ENCODE measurements at places on chromosomes 5 and 9.

DNA sequence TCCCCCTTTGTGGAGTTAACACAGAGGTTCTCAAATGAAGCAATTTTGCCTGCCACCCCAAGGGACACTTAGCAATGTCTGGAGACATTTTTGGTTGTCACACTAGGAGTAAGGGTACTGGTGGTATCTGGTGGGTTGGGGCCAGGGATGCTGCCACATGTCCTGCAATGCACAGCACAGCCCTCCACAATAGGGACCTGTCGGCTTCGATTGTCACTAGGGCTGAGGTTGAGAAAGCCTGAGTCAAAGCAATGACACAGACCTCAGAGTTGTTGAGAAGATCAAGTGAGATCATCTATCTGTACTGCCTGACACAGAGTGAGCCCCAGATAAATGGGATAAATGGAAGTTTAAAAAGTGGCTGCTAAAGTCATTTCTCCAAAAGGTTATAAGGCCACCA, 249.2 kb upstream of the KLF4 start:
- no peaks in the 10 kb centered on the region for H3K27me3 ChIP-seq
- peaks cover 5% of the 10 kb centered on the region for H3K4me1 ChIP-seq
- DNase-seq = no peak
- no peak overlapping the region for H3K4me3 ChIP-seq
- peak overlapping the region; percentile 58 for H3K27ac ChIP-seq

- H3K27ac ChIP-seq = no peak overlapping the region
- no peak overlapping the region for H3K4me3 ChIP-seq
- no peak for DNase-seq
- no peaks in the 10 kb centered on the region for H3K36me3 ChIP-seq
These were observed 1866.7 kb upstream of the C9orf72 start for GRCh38 chr9:29439961-29440360.

DNA sequence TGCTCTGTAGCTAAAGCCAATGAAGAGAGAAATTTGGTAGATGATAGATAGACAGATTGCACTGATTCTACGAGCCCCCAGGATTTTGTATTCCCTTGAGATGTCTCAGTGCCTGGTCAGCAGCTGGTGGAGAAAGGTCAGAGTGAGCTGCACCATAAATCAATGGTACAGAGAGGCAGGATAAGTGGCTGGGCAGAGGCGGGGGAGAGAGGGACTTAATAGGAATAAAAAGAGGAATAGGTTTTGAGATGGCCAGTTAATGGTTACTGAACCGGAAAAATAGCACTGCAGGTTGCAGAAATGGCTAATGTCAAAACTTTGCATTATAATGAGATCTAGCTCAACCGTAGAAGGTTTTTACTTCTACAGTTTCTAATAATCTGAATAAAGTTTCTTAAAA, 47.9 kb upstream of the SLC12A2 start:
- DNase-seq = no peak
- H3K27me3 ChIP-seq = no peaks in the 10 kb centered on the region
- H3K27ac ChIP-seq = no peak overlapping the region
- no peaks in the 10 kb centered on the region for H3K36me3 ChIP-seq
- H3K4me1 ChIP-seq = no peaks in the 10 kb centered on the region
- H3K4me3 ChIP-seq = no peak overlapping the region

GRCh38 chr5:56725711-56726411, 89.5 kb upstream of the MAP3K1 start:
- no peak overlapping the region for H3K4me3 ChIP-seq
- H3K36me3 ChIP-seq = no peaks in the 10 kb centered on the region
- no peaks in the 10 kb centered on the region for H3K4me1 ChIP-seq
- H3K27ac ChIP-seq = peak overlapping the region; percentile 20
- no peak for DNase-seq

DNA sequence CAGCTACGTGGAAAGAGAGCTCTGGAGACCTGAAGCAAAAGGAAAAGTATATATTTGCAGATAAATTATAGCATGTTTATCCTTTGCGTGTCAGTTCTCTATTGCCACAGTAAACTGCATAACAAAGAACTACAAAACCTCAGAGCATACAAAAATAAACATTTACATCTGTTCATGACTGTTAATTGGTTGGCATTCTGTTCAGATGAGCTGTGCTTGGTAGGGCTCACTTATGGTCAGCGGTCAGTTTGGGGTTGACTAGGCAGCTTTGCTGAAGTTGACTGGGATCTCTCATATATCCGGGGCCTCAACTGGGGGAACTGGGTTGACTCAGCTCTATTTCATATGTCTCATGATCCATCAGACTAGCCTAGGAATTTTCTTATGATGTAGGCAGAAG, 257.7 kb downstream of the TLE1 start:
- H3K4me1 ChIP-seq = no peaks in the 10 kb centered on the region
- no peak for DNase-seq
- H3K4me3 ChIP-seq = no peak overlapping the region
- H3K36me3 ChIP-seq = no peaks in the 10 kb centered on the region
- H3K27ac ChIP-seq = no peak overlapping the region

DNA sequence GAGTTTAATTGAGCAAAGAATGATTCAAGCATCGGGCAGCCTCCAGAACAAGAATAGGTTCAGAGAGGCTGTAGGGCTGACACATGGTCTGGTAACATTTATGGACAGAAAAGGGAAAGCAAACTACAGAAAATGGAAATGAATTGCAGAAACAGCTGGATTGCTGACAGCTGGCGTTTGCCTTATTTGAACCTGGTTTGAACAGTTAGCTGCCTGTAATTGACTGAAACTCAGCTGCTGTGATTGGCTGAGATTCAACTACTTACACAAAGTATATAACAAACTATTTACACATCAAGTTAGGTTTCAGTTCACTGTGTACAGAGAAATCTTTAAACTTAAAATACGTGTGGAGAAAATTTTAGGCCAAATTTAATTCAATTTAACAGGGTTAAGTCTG, 441.7 kb downstream of the PRELID2 start:
- H3K27ac ChIP-seq = no peak overlapping the region
- no peaks in the 10 kb centered on the region for H3K4me1 ChIP-seq
- H3K27me3 ChIP-seq = no peaks in the 10 kb centered on the region
- no peaks in the 10 kb centered on the region for H3K36me3 ChIP-seq
- H3K4me3 ChIP-seq = no peak overlapping the region

GRCh38 chr9:30235068-30235467, 2149.4 kb upstream of the ACO1 start:
- H3K27ac ChIP-seq = no peak overlapping the region
- no peak for DNase-seq
- no peaks in the 10 kb centered on the region for H3K27me3 ChIP-seq
- no peak overlapping the region for H3K4me3 ChIP-seq
- H3K4me1 ChIP-seq = no peaks in the 10 kb centered on the region

DNA sequence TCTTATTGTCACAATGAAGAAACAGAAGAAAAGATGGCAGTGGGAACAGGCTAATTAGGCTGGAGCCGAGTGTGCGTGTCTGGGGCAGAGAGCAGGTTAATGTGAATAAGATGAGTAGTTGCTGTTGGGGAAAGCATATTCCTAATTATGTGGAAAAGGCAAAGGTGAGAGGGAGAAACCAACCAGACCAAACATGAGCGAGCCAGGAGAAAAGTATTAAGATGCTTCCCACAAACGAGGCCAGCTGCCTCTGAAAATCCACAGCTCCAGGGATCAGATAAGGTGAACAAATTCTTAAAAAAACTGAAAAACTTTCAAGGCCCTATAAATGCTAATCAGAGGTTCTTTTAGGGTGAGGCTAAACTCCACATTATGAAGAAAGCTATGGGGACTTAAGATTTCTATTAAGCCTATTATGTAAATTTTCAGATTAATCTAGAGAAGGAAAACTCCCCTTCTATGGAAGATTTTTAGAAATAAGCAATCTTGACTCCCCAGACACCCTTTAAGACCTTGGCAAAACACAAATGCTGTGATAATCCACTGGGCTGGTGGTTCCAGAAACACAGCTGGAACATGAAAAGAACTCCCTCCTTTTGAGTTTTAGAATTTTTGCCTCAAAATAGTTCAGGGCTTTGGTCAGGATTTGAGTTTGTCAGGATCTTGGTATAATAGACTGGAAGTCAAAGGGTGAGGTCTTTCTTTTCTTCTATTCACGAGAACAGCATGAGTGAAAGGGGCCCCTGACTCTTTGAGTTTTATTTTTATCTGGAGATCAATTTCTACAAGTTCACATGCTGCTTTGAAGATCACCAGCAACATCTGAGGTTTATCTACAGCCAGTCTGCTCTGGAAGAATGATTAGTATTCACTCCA, 238.1 kb downstream of the SPOCK1 start:
- no peak overlapping the region for H3K27ac ChIP-seq
- no peak for DNase-seq
- H3K4me3 ChIP-seq = no peak overlapping the region
- H3K4me1 ChIP-seq = no peaks in the 10 kb centered on the region
- H3K27me3 ChIP-seq = no peaks in the 10 kb centered on the region

GRCh38 chr5:130323804-130324454, 419.7 kb downstream of the CHSY3 start:
- no peak for DNase-seq
- H3K4me3 ChIP-seq = no peak overlapping the region
- H3K27ac ChIP-seq = no peak overlapping the region

GRCh38 chr9:131307974-131308373, 18.5 kb downstream of the PLPP7 start:
- no peak for DNase-seq
- H3K27ac ChIP-seq = no peak overlapping the region
- no peaks in the 10 kb centered on the region for H3K36me3 ChIP-seq
- H3K4me1 ChIP-seq = no peaks in the 10 kb centered on the region
- H3K27me3 ChIP-seq = no peaks in the 10 kb centered on the region

- peak within 1 kb of the TSS; percentile 83 for H3K27ac ChIP-seq
- peak within 1 kb of the TSS; percentile 83 for H3K4me3 ChIP-seq
- H3K36me3 ChIP-seq = no peaks in the 10 kb centered on the region
- no peaks in the 10 kb centered on the region for H3K27me3 ChIP-seq
These were observed at the start of gene ARHGEF28 for GRCh38 chr5:73625944-73626811. TSS of gene ARHGEF28 (plus strand) at chr5:73626196. CDS start at chr5:73684852, 58,656 bp downstream.

- H3K27ac ChIP-seq = no peak overlapping the region
- DNase-seq = no peak
- H3K36me3 ChIP-seq = no peaks in the 10 kb centered on the region
- H3K27me3 ChIP-seq = no peaks in the 10 kb centered on the region
These were observed 31.9 kb upstream of the TBC1D2 start for GRCh38 chr9:98287384-98287783.

DNA sequence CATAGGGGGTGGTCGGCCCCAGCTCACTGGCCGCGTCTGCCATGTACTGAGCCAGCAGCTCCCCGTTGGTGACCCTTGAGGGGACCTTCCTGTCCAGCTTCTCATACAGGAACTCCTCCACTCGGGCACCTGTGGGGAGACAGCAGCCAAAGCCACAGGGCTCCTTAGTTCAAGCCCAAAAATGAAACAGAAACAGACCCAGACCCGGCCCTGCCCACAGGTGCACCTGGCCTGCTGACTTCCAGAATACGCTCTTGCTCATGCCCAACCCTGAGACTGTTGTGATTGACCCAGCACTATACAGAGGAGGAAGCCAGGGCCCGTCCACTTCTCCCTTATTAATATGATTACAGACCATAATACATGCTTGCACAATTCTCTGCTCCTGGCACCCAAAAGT, 7.0 kb downstream of the SH3GLB2 start:
- H3K36me3 ChIP-seq = no peaks in the 10 kb centered on the region
- H3K4me1 ChIP-seq = peaks cover 15% of the 10 kb centered on the region
- DNase-seq = no peak
- H3K4me3 ChIP-seq = no peak overlapping the region

GRCh38 chr5:139649082-139649991, 1.2 kb downstream of the CXXC5 start:
- H3K36me3 ChIP-seq = no peaks in the 10 kb centered on the region
- H3K27ac ChIP-seq = peak overlapping the region; percentile 97
- no peaks in the 10 kb centered on the region for H3K27me3 ChIP-seq
- peak overlapping the region; percentile 94 for H3K4me3 ChIP-seq
- peak; percentile 51 for DNase-seq

DNA sequence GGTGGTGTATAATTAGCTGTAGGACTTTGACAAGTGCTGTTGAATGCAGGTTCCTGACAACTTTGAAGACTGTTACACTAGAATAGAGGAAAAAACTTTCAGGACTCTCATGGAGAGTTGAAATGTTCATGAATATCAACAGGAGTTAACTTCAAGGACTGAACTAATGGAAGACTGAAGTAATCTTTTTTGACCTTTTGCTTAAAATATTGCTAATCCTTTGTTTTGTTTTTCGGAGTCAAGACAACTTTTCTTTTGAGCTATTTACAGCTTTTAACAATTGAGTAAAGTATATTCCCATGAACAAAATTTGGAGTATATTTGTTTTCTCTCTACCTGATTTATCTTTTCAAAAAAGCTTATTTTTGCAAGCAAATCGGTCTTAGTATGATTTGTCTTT, 34.1 kb upstream of the MTMR12 start:
- no peak overlapping the region for H3K4me3 ChIP-seq
- DNase-seq = no peak
- H3K27me3 ChIP-seq = no peaks in the 10 kb centered on the region
- H3K36me3 ChIP-seq = no peaks in the 10 kb centered on the region
- H3K4me1 ChIP-seq = no peaks in the 10 kb centered on the region

GRCh38 chr5:149521739-149522685, 29.2 kb downstream of the CSNK1A1 start:
- no peak for DNase-seq
- peaks cover 21% of the 10 kb centered on the region for H3K4me1 ChIP-seq
- H3K27me3 ChIP-seq = no peaks in the 10 kb centered on the region
- H3K4me3 ChIP-seq = no peak overlapping the region
- peak overlapping the region; percentile 52 for H3K27ac ChIP-seq
- no peaks in the 10 kb centered on the region for H3K36me3 ChIP-seq

DNA sequence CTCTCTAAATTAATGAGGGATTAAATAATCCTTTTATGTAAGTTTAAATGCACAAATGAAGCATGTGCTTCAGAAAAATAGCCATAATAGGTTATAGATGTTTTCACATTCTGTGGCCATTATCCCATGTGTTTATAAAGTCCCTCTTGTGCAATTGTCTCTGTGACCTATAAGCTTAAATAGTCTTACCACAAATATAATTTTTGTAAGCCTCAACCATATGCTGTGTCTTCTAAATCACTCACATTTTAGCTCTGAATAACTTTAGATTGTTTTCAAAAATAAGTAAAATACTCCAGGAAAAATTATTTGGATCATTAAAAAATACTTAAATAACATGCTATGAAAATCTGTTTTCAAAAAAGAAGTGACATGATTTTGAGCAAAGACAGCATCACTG, 1894.7 kb downstream of the MAT2B start:
- H3K27me3 ChIP-seq = no peaks in the 10 kb centered on the region
- no peaks in the 10 kb centered on the region for H3K36me3 ChIP-seq
- H3K27ac ChIP-seq = no peak overlapping the region
- H3K4me1 ChIP-seq = no peaks in the 10 kb centered on the region
- no peak for DNase-seq
- H3K4me3 ChIP-seq = no peak overlapping the region

DNA sequence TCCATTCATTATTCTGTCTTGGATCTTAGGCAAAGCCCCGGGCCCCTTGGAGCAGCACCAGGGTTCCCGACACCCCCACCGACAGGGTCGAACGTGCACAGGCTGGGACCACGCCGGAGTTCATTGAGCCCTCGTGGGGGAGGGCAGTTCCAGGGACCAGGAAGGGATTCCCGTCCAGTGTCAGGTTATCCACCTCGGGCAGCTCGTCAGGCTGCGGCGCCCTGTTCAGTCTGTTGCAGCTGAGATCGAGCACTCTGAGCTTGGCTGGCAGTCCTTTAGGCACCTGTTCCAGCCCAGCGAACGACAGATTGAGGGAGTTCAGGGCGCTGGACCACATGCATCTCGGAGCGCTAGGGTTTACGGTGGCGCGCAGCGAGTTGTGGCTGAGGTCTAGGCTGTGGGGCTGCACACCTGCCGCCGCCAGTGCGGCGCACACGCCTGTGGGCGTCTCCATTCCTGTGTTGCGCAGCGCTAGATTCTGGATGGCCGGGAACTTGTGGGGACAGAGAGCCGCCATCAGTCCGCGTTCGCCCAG, 1.1 kb downstream of the CD14 start:
- peak overlapping the region; percentile 62 for H3K4me3 ChIP-seq
- no peaks in the 10 kb centered on the region for H3K36me3 ChIP-seq
- peak overlapping the region; percentile 91 for H3K27ac ChIP-seq
- H3K27me3 ChIP-seq = no peaks in the 10 kb centered on the region

Measured in breast epithelium (tissue), 4 donors.